ENCODE measurements at places on chromosomes 7 and 10. TPM values are rescaled to one million over a fixed set of nuclear protein-coding genes. Genes with fewer than 3 reads are reported as not detected.

- no peak for DNase-seq
Measured at GRCh38 chr7:121410829-121411596, 14.9 kb upstream of the FAM3C start.

DNA sequence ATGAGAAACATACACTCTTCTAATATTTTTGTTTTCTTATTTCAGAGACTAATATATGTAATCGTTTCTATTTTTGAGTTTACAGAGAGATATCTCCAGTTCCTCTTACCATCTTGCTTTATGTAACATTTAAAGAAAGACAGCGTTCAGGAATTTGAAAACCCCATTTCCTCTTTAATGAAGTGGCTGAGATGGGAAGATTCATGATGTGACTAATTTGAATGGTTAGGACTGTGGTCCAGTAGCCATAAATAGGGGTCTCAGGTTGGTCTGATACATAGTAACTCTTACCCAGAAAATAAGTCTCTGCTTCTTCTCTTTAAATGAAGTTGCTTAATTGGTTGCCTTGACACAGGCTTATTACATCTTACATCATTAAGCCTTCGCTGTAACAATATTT is 6.9 kb downstream of the KMT2E start:
- DNase-seq: no peak

PKD2L1 gene
- polyA plus RNA-seq: not detected

DNA sequence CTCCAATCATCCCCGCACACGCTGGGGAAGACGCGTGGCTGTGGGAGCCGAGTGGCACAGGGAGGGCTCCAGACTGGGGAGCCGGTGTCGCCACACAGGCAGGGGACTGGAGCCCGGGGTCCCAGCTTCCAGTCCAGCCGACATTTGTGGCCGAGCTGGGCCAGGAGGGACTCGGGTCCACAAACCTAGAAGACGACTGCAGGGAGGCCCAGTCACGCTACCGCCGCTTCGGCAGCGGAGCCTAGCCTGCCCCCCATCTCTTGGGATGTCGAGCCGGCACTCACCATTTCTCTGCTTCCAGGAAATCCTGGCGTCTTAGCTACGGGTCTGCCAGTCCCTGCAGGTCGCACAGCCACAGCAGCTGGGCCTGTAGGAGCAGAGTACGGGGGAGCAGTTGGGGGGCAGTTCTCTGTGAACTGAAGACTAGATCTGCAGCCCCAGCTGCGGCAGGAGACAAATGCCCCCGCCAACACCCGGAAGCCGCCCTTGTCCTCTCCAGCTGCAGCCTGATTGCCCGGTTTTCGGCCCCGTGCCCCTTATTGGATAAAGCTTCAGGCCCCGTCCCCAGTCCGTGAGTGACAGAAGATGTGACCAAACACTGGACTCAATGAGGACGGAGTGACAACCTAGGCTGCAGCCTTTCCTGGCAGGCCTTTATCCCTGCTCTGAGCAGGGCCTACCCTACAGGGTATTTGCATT is 270.7 kb downstream of the ZNF33B start:
- peak; percentile 28 for DNase-seq

DNA sequence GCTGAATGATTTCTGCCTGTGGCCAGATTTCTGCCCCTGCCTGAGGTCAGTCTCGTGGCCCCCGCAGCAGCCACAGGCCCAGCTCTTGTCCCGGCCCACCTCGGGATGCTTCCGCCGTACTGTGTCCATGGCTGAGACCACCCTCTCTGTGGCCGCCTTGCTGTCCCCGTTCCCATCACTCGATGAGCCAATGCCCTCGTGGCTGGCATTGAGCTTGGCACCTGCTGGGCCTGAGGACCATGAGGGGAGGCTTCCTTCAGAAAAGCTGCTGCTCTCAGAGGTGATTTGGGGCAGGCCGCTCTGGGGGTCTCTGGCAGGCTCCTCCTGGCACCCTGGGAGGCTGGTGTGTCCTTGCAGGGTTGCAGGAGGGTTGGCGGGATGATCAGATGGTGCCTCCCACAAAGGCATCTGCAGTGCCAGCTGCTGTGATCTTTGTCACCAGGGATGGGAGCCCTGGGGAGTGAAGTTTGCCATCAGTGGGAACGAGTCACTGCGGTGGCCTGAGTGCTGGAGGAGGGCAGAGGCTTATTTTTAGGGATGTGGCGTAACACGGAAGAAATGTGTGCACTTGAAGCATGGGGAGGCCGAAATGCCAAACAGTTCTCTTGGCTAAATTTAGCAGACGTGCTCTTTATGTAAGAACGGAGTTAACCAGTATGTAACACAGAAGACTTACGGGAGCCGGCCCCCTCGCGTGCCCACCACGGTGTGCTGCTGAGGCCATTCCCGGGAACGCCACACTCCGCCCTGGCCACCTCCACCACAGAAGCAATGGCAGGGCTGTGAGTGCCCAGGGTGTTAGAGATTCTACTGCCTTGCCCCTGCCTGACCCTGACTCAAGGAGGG is 47.7 kb downstream of the VIPR2 start:
- no peak for DNase-seq

DNA sequence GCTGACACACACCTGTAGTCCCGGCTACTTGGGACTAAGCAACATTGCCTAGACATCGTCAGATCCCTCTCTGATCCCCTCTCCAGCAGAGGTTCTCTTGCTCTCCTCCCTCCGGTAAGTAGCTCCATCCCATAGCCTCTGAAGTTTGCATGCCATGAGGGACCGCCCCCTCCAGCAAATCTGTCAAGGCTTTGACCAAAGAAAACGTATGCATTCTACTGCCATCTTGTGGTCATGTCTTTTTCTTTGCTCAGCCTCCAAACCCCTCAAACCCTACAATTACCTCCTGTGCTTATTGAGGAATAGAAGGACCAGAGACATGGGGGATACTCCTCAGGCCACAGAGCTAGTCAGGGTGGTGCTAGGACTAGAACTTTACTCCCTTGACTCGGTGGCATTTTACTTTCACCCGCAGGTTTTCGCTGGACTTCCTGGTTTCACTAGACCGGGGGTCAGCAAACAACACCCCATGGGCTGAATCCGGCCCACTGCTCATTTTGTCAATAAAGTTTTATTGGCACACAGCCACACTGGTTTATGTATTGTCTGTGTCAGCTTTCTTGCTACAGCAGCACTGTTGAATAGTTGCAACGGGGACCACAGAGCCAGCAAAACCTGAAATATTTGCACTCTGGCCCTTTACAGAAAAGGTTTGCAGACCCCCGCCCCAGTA is 202.6 kb upstream of the FOXK1 start:
- no peak for DNase-seq
